ENCODE measurements at places on chromosomes 3 and 15.

GRCh38 chr3:127264794-127265514 lies 22.9 kb downstream of the PRR20G start:
- no peak for DNase-seq

DNA sequence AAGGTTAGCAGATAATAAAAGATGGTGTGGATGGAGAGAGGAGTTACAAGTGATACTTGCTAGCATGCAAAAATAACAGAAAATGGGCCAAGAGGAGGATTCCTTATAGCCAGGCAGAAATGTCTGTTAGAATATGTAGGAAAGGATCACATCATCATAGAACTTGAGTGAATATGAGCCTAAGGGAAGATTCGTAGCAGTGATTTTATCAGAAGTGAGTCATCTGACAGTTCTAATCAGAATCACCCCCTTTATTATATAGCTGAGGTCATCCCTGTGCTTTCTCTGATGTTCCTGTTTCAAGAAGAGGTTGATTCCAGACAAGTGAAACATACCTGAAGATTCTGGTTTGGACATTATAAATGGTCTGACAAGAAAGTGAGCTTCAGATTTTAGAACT lies 22.9 kb downstream of the EXOG start:
- no peak for DNase-seq

DNA sequence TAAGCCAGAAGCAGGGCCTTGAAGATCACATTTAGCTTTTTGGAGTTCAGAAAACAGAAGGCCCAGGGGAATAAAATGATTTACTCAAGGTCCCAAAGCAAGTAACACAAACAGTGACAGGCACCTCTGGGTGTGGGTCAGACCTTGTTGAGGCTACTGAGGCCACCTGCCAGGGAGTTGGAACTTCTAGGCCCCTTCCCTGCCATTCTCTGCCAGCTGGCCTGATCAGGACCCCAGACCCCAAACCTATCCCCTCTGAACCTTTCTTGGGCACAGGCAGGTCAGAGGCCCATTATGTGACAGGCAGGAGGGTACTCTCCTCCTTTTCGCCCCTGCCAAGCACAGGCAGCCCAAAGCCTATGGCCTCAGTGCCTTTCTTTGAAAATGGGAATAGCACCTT lies 49.4 kb upstream of the ATP2B2 start:
- DNase-seq: no peak

DNA sequence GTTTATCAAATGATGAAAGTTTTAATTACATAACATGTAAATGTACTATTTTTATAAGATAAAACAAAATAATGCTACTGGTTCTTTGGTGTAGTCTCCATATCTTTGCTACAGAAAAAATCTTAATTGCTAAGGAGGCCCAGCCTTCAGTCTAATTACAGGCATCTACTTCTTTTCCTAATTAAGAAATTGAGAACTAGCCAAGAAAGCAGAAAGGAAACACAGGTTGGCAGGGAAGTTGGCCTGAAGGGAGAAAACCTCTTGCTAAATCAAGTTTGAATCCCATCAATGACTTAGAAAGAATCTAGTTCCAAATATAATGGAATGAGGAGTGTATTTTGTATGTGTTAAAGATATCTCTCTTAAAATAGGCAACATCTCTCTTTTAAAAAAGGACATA lies 212.4 kb upstream of the ARL6 start:
- no peak for DNase-seq

GRCh38 chr15:64560501-64560900 lies 100.1 kb downstream of the ZNF609 start:
- no peak for DNase-seq

DNA sequence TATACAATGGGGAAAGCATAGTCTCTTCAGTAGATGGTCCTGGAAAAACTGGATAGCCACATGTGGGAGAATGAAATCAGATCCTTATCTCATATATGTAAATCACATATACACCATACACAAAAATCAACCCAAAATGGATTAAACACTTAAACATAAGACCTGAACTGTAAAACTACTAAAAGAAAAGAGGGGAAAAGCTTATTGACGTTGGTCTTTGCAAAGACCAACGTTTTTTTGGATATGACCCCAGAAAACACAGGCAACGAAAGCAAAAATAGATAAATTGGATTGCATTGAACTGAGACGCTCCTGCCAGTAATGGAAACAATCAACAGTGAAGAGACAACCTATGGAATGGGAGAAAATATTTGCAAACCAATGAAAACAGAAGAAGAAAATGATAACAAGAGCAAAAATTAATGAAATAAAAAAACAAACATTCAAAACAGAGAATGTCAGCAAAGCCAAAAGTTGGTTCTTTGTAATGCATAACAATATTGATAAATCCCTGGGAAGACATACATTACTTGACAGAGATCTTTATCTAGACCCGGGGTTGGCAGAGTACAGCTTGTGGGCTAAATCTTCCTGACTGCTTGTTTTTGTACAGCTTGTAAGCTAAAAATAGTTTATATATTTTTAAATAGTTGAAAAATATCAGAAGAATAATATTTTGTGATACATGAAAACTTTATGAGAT lies 86.9 kb downstream of the NEO1 start:
- no peak for DNase-seq

DNA sequence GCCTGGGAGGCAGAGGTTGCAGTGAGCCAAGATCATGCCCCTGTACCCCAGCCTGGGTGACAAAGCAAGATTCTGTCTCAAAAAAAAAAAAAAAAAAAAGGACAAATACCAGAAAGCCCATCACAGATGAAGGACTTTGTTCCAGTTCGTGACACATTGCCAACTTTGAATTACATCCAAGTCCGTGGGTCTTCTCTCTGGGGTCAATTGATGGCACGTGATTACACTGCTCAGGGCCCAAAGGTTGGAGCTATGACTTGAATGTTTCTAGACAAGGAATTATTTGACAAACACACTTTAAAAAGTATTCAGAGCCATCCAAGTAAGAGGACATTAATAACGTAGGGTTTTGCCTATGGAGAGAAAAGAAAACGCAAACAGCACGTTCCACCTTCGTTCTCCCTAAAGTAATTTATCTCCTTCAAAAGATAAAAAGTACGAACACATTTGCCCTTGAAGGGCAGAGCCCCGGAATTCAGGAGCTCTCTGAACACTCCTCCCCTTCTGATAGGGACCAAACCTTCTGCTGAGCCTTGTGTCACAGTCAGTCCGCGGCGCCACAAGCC lies 31.3 kb upstream of the ST3GAL6 start:
- DNase-seq: no peak

DNA sequence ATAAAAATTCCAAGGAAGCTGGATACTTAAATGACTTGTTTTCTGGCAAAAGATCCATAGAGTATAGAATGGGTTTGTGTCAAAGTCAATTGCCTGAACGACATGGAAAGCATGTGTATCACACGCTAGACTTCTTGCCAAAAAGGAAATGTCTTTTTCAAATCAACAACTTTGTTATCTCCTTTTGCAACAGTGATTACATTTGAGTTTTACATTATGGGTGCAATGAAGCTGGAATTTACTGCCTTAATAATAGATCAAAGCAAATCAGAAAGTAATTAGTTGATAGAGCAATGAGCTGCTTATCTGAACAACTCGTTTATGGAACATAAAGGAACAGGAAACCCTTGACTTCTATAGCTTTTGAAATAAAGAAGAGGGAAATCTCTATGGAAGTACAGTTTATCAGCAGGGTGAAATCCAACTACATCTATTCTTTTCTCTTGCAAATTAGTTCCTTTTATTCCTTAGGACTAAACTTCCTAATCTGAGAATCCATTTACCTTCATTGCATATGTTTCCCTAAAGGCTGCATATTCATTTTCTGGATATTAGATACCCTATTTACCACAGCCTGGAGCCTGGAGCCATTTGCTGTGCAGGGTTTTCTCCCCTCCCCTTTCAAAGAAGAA lies 415.1 kb upstream of the NECTIN3 start:
- no peak for DNase-seq

DNA sequence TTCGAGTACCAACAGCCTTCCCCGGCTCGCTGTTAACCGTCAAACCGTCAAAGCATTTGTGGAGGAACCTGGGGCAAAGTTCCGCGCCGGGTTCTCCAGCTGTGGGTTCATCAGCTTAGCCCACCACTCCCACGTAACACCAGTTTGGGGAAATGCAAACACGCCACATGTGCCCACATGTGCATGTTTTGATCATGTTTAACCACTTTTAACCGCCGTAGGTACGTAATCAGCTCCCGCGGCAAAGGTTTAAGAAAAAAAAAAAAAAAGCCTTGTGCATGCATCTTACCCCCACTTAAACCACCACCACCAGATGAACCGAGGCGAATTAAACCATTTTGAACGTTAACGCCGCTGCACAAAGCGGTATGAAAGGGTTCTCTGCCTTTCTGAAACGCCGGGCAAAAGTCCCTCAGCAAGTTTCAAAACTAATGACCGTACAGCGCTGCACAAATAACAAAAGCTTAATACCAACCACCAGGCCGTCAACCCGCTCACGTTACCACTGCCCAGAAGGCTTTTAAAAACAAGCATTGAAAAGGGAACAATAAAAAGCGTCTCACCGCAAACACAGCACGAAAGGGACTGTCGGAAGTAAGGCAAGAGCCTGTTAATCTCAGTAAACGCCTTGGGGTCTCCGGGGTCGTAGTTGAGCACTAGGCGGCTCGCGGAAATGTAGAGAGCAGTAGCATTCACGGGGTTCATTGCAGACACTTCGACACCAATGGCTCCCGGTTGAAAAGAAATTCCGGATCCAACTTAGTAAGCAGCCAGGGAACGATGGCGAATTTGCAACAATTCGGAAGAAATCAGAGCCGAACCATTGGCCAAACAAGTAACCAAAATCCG lies 1.5 kb downstream of the MSL2 start:
- DNase-seq: peak; percentile 45

DNA sequence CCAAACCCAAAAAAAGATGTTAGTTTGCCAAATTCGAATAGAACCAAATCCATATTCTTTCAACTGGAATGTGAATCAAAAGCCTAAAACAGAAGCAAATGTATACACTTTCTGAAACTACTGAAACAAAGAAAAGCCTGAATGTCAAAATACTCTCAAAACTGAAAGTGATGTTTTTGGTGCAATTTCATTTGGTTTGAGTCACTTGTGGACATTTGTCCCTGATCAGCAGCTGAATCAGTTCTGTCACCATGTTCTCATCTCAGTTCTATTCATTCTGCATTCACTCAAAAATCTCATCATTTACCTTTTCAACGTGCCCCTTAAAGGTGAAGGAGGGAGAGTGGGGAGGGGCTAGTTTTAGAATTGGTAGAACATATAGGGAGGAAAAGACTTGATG lies 266.8 kb downstream of the ABHD5 start:
- DNase-seq: no peak

GRCh38 chr15:30063835-30064546 lies 18.8 kb upstream of the GOLGA8J start:
- no peak for DNase-seq

GRCh38 chr15:65655026-65655425 lies 33.3 kb downstream of the SLC24A1 start:
- no peak for DNase-seq

- no peak for DNase-seq
Measured at GRCh38 chr15:46151786-46152185, 517.0 kb downstream of the SQOR start.

- DNase-seq: no peak
Measured at GRCh38 chr15:77595231-77595630, 37.5 kb downstream of the LINGO1 start.

- DNase-seq: no peak
Measured at GRCh38 chr3:50264383-50264963, 4.5 kb upstream of the SEMA3B start.

- DNase-seq: no peak
Measured at GRCh38 chr15:83673385-83673784, 19.5 kb downstream of the ADAMTSL3 start.

DNA sequence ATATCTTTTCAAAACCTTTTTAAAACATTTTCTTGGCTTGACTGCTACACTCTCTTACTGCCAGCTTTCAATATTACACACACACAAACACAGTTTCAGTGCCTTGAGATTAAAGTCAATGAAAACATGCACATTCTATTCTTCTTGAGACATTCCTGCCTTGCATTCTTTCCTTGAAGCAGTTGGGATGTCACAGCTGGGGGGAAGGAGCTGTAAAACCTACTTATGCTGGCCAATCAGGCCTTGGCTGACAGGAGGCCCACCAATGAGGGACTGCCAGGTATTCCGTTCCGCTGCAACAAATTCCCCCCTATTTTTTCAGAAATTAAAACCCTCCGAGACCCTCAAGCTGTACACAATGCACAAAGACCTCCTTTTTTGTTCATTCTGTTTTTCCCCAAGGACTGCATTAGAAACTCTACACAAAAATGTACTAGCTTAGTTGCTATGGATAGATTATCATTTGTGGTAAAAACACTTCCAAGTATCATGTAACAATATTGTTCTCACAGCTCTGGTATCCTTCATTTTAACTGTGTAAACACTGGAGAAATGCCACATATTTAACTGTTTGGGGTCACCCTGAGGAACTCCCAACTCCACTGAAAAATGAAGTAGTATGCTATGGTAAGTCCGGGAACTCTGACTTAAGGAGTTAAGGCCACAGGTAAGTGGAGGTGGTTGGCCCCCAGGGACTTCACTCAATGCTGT lies 18.5 kb downstream of the FSTL1 start:
- DNase-seq: no peak

GRCh38 chr3:186614597-186615483 lies 2.0 kb downstream of the AHSG start:
- DNase-seq: peak; percentile 86

All from NCI-H1105 (cell line).